Occipital lobe (tissue), 3 donors: ENCODE measurements at places on chromosomes 7 and 10.

GRCh38 chr10:91796331-91797047, 1.7 kb upstream of the TNKS2 start:
- DNase-seq = peak; percentile 12

DNA sequence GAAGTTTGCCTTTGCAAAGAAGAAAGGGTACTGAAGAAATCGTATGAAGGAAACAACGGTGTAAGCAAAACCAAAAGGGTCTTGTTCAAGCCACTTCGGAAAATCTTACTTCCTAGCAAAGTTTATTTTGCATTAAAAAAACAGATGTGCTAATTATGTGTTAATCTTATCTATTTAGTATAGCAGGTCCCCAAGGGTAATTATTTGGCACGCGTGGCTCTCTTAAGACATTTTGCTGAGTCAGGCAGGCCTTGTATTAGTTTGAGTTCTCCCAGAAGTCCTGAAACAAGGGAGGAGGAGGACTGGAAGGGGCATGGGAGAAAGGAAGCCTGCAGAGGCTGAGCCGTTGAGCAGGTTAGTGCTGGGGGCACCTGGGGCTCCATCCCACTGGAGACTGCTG, 44.9 kb downstream of the TMEM178B start:
- DNase-seq = no peak

- DNase-seq = peak; percentile 10
Measured at GRCh38 chr7:34928052-34928451, 109.2 kb downstream of the DPY19L1 start.

GRCh38 chr10:55979203-55979602, 381.9 kb downstream of the ZWINT start:
- no peak for DNase-seq

DNA sequence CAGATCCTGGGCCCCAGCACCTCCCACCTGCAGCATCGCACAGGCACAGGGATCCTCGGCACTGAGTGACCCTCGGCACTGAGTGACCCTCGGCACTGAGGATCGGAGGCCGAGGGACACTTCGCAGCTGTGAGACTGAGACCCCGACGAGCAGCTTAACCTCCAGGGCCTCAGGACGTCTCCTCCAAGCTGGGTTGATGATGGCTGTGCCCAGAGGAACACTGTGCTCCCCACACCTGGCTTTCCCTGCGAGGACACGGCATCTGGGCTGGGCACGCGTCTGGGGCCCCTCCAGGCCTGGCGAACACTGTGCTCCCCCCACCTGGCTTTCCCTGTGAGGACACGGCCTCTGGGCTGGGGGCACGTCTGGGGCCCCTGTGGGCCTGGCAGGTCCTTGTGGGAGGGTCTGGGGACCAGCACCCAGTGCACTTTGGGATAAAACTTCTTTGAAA, 158.3 kb upstream of the PPP2R2D start:
- DNase-seq = no peak

DNA sequence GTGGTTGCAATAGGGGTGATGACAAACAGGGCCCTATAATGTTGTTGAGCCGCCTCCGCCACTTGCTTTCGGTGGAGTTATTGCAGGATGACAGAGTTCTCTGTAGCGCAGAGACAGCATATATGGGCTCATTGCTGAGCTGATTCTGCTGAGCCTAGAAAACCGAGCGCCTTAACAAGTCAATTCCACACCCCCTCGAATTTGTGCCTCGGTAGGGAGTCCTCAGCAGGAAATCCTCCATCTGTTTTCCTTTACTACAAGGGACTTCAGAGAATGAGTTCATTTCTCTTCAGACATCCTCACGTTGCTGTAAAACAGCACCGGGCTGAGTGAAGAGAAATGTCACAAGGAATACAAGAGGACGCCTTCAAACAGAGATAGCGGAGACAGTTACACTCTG, 90.7 kb upstream of the KIAA1217 start:
- peak; percentile 22 for DNase-seq

- DNase-seq = no peak
Measured at GRCh38 chr7:158617737-158618128, 30.1 kb upstream of the PTPRN2 start.

DNA sequence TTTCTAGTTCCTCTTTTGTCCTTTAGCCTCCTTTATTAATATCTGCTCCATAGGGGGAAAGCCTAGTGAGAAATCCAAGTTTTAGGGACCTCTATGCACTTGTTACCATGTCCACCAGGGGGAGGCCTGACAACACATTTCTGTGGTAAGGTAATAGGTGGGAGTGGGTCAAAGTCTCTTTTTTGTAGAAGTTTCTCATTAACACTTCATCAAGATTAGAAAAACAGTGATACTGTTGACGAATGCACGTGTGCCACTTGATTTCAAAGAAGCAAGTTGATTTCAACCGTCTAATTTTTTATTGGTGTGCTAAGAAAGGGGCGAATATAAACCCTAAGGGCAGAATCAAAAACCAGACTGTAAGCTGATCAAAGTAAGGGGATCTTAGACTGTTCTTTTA, 30.6 kb downstream of the CISD1 start:
- DNase-seq = no peak

DNA sequence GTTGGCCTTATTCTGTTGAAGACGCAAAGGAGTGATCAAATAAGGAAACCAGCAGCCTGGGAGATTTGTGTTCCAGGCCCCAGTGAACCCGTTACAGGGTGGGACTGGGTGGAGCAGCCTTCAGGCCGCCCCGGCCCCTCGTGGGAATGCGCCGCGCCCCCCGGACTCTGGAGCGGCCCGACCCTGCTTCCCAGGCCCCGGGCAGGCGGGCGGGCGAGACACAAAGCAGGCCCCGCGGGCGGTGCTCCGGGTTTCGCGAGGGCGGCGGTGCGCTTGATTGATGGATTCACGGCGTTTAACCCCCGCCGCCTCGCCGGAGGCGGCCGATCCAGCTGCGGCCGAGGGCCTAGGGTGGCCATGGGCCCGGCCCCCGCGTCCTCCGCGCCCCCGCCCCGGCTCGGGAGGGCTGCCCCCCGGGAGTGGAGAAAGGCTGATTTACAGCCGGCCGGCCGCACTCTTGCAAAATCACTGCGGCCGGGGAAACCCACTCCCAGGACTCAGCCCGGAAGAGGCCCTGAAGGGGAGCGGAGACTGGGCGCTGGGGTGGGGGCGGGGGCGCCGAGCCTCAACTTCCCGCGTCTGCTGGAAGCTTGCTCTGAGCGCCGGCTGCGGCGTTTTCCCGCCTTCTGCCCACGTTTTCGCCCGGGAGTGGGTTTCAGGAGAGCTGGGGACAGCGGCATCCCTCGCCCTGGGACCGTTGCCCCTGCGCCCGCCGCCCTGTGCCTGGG, 299.6 kb upstream of the NFE2L3 start:
- no peak for DNase-seq

GRCh38 chr7:72234086-72234485, 178.1 kb downstream of the CALN1 start:
- DNase-seq = no peak

GRCh38 chr7:3641582-3641981, 340.5 kb downstream of the SDK1 start:
- DNase-seq = no peak

- no peak for DNase-seq
Measured at GRCh38 chr10:28710202-28710886, 33.0 kb downstream of the BAMBI start.

DNA sequence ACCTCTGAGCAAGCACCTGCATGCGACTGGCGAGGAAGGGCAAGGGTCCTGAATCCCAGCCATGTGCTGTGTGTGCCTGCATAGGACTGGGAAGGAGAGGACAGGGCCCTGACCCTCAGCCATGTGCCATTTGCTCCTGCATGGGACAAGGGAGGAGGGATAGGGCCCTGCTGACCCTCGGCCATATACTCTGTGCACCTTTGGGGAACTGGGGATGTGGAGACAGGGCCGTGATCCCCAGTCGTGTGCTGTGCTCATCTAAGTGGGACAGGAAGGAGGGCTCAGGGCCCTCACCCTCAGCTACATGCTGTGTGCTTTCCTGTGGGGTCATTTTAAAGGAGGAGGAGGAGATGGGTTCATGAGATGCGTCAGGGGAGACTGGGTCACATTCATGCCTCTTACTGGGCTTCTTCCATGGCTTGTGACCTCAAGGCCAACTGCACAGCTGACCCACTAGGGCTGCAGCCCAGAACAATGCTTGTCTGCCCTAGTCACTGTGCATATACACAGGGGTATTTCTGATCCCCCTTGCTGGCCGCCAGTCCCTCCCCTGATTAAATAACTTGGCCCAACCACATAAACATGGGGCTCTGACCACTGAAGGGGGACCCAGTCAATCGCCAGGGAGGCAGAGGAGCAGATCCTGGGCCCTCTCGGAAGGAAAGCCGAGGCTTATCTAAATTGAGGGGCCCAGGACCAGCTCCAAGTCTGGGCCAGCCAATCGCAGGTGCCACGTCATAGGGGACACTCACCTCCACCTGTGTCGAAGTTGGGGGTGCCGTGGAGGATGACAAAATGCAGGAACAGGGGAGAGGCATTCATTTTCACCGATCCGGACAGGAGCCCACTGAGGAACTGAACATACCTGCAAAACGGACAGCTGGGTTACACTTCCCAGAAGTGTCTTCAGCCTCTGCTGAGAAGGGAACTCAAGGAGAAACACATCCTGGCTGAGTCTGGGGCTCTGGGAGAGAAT, 167.3 kb downstream of the TNS3 start:
- DNase-seq = no peak

GRCh38 chr7:92667816-92668535, 77.8 kb upstream of the FAM133B start:
- DNase-seq = no peak

- no peak for DNase-seq
Measured at GRCh38 chr7:22356010-22356691, 803 bp downstream of the RAPGEF5 start.

GRCh38 chr10:49135575-49136313, 1.9 kb upstream of the FAM170B start:
- DNase-seq = no peak

DNA sequence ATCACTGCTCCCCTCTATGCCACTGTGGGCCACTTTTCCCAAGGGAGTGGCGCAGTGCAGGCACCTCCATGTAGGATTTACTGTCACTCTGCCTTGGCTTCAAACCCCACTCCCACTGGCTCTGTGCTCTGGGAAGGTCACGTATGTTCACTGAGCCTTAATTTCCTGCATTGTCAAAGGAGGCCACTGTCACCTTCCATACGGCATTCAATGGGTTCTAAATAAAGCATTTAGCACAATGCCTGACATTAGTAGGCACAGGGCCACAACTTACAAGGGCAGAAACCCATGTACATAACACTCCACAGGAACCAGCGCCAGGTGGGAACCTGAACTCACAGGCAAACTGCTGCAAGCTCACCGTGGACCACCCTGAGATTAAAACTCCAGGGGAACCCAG, 196.4 kb downstream of the USP6NL start:
- DNase-seq = no peak

DNA sequence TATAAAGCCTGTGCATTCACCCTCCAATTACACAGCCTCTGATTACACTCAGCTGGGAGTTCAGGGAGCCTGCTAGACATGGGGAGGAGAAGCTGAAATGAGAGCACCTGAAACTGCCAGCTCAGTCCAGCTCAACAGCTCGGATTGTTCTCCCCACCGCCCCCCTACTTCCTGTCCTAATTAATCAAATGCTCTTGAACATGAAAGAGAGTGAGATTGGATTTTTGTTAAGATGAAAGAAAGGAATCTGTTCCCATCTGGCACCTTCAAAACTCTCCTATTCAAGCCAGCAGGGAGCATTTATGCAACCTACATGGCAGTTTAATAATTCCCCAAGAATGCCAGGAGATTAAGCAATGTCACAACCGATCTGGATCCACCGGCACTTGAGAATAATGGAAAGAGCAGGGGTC, 98.0 kb downstream of the NPSR1 start:
- DNase-seq = no peak

GRCh38 chr7:5597772-5598171, 174.1 kb upstream of the TNRC18 start:
- no peak for DNase-seq

DNA sequence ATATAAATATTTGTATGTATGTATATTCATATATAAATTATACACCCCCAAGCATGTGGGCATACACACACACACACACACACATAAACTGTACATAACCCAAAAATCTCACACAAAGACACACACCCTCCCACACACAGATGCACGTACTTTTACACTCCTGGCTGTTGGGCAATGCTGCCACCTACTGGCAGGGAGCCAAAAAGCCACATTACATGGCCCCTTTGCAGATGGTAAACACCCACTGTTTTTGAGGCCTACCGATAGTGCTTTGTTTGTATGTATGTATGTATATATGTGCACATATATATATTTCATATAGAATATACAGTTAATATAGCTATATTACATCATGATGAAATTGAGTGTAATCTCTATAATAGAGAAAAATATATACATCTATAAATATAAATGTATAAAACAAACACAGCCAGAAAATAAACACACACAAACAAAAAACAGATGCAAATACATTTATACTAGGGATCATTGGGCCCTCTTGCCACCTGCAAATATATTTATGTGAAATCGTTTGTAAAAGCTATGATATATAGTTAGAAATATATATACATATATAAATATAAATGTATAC, 120.1 kb upstream of the ACBD5 start:
- DNase-seq = peak; percentile 62

DNA sequence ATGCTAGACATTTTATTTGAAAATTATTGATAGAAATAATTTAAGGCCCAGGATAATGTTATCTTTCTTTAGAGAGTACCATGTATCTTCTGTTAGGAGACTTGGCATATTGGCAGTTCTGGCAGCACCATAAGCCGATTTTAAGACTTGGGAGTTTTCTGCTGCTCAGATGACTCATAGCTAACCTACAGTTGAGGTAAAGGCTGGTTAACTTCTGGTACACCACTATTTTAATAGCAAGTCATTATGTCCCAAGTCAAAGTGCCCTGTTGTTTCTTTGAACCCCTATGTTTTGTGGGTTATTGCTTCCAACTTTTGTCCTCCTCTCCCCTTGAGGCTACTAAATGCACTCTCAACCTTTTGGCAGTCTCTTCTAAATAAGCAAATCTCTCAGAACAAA, 25.2 kb downstream of the ATRNL1 start:
- no peak for DNase-seq

DNA sequence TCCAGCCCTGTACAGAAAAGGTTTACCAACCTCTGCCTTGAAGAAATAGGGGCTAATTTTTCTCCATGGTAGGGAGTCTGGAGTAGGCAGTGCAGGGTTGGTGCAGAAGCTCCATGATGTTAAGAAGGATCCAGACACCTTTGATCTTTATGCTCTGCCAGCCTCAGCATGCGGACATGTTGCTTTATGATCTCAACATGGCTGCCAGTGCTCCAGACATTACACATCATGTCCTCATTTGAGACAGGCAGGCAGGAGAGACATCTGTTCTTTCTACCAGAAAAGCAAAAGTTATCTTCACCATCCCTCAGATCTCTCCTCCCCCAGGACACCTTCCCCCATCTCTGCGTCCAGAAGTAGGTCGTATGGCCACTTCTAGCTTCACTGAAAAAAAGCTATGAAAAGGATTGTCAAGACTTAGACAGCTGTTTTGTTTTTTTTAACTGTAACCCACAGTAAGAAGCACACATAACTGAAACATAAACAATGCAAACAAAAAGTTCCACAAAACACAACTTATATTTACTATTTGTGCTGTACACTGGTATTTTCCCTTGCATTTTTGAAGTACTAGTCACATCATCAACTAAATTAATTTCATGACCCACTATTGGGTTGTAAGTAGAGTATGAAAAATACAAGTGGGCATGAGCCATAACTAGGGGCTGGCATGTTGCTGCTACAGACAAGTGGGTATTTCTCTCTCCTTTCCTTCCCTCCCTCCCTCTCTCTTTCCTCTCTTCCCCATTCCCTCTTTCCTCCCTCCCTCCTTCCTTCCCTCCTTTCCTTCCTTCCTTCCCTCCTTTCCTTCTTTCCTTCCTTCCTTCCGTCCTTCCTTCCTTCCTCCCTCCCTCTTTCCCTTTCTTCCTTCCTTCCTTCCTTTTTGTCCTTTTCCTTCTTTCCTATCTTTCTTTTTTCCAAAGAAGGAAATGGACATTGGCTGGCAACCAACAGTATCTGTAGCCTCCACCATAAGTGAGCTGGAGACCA, 2.6 kb upstream of the RASSF4 start:
- no peak for DNase-seq
